ENCODE measurements at places on chromosomes 5 and 9.

GRCh38 chr9:21730899-21731298, 71.5 kb upstream of the MTAP start:
- no peak for DNase-seq

DNA sequence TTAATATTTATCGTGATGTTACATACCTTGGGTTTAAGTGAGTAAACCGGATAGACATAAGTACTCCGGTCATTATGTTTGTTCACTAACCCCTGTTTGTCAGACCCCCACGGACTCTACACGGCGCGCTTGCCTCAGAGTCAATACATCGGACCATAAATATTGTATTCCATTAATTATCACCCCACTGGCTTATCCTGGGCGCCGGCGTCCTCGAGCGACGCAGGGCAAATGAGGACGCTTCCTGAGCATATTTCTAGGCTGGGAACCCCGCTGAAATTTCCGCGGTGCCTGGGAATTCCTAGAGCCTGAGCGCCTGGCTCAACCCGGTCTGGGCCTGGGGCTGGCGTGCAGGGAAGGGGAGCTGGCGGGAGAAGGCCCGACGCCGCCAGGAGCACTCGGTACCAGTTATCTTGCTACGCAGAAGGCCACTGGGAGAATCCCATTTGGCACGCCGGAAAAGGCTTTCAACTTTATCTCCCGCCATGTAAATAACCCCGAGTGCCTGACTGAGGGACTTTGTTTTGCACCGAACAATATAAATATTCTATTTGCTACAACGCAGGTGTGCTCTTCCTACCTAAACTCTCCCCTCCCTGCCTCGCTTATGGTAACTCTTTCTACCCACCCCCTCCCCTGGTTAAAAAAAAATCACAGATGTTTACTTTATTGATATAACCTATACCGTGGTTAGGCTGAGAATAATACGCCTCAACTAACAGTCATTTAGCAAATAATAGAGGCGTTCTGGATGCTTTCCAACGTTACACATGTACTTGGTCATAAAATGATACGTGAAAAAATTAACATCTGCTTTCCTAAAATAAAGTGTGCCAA, 19.4 kb downstream of the NR2F1 start:
- no peak for DNase-seq

GRCh38 chr5:108472237-108472636, 90.3 kb upstream of the FBXL17 start:
- no peak for DNase-seq

GRCh38 chr9:122001491-122002201, 91.5 kb downstream of the TTLL11 start:
- DNase-seq: no peak

GRCh38 chr5:6347673-6348072, 30.7 kb downstream of the MED10 start:
- DNase-seq: no peak

DNA sequence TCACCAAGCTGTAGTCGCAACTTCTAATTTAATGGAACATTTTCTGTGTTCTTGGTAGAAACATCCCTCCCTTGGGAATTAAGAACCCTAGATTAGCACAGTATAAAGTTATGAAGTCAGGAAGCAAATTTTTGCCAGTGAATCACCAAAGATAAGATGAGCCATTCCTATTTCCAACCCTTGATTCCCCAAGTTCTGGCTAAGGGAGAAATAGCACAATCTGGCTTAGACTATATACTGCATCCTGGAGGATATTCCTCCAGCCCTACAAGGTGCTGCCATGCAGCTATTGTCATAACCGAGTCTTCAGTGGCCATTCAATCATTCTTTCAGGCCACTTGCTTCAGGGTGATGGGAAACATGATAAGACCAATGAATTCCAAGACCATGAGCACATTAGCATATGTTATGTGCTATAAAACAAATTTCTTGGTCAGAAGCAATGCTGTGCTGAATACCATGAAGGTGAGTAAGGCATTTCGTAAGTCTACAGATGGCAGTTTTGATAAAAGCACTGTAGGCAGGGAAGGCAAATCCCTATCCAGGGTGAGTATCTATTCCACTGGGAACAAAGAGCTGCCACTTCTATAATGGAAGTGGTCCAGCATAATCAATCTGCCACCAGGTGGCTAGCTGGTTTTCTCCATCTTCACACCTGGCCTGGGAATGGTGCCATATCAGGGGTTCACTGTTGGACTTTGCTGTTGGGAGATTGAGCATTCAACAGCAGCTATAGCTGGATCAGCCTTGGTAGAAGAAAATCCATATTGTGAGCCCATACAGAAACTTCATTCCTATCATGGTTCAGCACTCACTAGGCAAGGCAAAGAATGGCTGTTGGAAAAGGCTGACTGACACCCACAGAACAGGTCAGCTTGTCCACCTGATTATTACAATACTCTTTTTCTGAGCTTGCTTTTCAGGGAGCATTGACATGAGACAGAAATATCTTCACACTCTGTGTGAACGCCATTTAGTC, 19.6 kb upstream of the ARL15 start:
- DNase-seq: no peak

DNA sequence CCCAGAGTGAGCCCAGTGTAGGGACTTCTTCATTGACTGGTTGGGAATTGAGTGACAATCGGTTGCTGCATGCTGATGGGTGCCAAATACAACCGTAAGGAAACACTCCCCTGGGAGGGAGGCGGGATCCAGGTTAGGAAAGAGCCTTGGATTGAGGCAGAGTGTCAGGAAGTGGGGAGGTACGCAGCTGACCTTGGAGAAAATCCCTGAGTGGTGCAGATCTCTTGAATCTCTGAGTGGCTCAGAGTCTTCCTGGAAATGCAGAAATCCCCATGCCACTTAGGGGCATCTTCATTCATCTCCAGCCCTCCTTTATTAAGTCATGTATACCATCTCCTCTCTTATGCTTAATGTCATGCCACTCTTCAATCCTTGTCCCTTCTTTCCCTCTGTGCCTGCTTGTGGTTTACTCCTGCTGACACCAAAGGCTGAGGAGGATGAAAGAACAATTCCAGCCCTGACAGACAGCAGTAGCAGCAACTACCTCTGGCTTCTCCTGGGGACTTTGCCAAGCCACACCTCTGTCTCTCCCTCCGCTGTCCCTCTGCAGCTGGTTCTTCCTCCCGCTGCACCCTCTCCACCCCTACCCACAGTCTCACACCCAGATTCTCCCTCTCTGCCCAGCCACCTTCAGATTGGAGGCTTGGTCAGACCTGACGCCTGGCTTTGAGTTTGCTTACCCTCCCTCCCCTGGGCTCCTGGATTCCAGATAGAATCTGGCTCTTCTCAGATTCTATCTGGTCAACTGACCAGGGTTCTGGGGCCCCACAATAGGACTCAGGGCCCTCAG, 14.1 kb upstream of the LCP2 start:
- no peak for DNase-seq

DNA sequence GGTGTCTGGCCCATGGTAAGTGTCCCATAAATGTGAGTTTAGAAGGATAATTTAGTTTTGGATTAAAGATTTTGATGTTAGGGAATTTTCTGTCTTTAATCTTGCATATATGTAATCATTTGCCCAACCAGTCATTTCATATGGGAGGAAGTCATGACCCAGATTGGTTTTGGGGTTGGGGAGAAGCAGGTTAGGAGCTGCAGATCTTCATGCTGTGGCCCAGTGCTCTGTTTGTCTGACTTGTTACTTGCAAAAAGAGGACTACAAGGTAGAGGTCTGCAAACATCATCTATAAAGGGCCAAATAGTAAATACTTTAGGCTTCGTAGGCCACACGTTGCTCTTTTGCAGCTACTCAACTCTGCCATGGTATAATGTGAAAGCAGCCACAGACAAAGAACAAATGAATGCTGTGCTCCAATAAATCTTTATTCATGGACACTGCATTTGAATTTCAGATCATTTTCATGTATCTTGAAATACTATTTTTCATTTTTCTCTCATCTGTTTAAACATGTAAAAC, 16.8 kb downstream of the OSTF1 start:
- no peak for DNase-seq

DNA sequence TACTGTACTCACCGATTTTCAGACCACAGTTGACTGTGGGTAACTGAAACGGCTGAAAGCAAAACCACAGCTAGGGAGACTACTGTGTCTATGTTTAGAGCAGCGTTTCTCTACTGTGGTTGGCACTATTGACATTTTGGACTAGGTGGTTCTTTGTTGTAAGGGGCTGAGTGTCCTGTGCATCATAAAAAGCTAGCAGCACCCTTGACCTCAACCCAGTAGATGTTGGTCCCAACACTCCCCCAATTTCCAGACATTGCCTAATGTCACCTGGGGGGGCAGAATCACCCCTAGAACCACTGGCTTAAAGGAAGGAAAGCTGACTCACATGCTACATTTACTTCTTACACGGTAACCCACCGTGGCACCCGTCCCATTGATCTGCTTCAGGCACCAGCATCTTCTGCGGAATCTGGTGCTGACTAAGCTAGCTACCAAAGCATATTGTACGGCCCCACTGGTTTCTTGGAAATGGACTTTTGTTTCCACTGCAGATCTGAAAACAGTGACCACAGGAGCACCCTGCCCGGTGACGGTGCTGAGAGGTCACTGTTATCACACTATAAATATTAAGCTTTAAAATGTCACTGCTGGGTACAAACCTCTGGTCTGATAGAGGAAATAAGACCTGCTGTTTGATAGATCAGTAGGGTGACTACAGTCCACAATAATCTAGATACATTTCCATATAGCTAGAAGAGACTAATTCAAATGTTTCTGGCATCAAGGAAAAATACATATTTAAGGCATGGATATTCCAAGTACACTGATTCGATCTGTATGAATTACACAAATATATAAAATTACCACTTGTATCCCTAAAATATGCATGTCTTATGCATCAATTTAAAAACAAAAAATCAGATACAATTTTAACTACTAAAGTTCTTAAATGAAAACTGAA, 151.4 kb downstream of the HSD17B3 start:
- no peak for DNase-seq

- no peak for DNase-seq
These were observed 134.7 kb downstream of the SEMA6A start for GRCh38 chr5:116439905-116440304.

- no peak for DNase-seq
These were observed 3.4 kb upstream of the HMCN2 start for GRCh38 chr9:130262061-130262745.

GRCh38 chr5:68024426-68024825, 191.1 kb upstream of the PIK3R1 start:
- DNase-seq: no peak

GRCh38 chr9:74293479-74293878, 203.7 kb upstream of the RORB start:
- no peak for DNase-seq

DNA sequence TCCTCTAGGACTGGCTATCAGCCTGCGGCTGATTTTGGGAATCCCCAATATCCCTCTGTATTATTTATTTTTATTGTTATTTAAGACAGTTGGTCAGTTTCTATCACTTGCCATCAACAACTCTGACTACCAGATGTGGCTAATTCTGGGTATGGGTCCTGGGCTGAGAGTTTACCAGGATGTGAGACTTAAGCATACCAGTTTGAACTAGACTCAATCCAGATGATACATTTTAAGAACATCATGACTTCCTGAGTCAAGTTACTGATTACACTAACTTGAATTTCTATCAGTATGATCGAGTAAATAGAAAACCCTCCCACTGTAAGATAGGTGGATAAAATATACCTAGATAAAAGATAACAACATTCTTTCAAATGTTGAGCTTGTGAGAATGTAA, 634.0 kb downstream of the MAT2B start:
- no peak for DNase-seq

DNA sequence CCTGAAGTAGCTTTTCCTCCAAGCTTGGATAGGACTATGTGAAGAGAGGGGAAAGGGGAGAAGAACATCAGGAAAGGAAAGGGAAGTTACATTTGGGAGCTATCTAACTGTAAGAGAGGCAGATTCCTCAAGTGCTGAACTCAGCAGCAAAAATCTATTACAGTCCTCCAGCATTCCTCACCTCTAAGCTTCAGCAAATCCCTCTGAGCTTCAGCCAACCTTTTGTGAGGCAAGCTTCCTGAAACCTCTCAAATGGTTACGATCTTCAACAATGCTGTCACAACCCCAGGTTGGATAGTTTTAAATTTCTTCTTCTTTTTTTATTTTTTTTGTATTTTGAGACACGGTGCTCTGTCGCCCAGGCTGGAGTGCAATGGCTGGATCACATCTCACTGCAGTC, 2.5 kb upstream of the RNF38 start:
- DNase-seq: no peak

DNA sequence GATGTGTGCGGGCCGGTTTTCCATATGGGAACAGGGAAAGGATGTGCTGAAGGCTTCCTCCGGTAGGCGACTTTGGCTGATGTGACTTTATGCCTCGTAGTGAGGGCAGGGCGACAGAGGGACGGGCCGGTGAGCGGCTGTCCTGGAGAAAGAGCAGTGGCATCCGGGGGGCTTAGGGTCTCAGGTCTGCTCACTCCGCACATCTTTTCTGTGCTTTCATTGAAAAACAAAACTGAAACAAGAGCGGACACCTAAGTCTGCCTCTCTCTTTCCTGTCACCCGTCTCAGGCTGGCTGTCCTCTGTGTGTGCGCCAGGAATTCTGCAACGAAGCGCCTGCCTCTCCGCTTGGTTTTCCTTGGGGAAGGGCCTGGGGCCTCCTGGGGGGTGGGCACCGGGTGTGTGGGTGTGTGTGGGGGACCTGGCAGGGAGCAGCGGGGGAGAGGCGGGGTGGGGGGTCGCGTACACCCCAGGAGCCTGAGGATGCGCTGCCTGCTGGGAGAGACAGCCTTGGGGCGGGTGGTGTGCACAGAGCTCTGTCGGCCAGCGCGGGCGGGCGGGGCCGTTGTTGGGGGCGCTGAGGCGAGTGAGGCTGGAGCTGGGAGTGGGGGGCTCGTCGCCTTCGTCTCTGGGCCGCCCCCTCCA, 580 bp upstream of the PRRX2 start:
- DNase-seq: no peak

DNA sequence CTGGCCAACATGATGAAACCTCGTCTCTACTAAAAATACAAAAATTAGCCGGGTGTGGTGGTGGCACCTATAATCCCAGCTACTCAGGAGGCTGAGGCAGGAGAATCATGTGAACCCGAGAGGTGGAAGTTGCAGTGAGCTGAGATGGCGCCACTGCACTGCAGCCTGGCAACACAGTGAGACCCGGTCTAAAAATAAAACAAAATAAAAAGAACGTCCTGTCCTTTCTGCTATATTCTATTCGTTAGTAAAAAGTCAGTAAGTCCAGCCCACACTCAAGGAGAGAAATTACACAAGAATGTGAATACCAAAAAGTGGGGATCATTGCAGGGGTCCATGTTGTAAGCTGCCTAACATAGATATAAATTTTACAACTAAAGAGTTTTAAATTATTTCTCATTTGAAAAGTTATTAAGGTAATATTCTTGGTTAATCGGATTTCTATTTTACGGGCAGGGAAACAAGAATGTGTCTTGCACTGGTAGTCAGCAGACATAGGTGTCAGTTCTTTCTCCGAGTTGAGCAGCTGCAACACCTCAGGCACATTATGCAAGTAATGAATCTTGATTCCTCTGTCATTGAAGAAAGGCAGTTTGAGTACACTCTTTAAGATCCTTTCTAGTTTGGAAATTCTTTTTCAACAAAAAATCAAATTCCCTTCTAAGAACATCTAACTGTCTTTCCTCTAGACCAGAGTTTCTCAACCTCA, 24.5 kb downstream of the NMUR2 start:
- no peak for DNase-seq

Measured in NCI-H1092 (cell line).